CD8-positive, alpha-beta T cell (primary cell): ENCODE measurements at places on chromosomes 6 and 20.

GRCh38 chr6:110933912-110934311, 24.6 kb upstream of the GTF3C6 start:
- no peak for DNase-seq

DNA sequence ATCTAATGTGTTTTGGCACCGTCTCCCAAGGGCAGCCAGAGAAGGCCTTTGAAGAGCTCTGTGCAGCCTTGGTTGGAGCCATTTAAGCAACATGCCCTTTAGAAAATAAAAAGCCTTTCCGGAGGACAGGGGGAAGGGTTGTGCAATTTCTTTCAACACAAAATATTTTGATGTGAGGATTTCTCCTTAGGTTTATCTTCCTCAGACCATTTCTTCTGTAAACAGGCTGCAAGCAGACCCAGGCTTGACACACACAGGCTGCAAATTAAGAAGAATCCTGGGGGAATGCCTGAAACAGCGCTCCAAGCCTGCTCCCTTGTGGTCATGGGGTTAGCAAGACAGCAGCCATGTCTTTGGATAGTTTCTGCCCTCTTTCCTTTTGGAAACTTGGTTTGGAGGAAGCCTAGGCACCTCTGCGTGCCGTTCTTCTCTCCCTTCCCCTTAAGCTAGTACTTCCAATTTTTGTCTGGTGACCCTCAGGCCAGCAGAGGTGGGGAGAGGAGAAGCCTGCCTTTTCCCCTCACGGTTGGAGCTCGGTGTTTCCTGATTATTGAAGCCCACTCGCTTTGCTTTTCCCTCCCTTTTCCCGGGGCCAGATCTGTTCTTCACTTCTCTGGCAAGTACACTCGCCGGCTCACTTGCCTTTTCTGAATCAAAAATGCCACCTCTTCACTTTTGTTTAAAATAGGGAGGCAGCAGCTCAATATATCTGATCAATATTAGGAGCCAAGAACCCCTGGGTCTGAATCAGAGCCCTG, 39.6 kb upstream of the NOX3 start:
- DNase-seq, result peak; percentile 2

DNA sequence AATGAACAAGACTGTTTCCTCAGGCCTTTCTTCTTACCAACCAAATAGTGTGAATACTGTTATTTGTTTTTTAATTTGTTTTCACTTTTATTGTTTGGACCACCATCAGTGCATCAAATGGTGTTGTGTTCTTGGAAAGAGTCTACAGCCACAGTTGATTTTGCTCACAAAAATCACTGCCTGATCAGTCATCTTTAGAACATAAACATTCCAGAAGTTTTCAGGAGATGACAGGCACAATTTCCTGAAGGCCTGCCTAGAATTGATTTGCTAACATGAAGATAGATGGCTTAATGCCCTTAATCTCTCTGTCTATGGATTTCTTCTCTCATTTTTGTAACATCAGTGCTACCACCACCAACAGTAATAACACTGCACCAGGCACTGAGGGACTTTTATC, 13.5 kb downstream of the IL22RA2 start:
- DNase-seq, result no peak

- DNase-seq, result no peak
Observed at GRCh38 chr6:106316375-106316766, 9.2 kb downstream of the ATG5 start.

GRCh38 chr6:50721978-50722377, 8.7 kb downstream of the TFAP2D start:
- no peak for DNase-seq
